Suppressor macrophage treated with lipopolysaccharide for 4 hours (primary cell): ENCODE measurements at places on chromosomes 1 and 21.

GRCh38 chr1:63739452-63739851 lies 34.4 kb upstream of the ROR1 start:
- DNase-seq, result no peak

DNA sequence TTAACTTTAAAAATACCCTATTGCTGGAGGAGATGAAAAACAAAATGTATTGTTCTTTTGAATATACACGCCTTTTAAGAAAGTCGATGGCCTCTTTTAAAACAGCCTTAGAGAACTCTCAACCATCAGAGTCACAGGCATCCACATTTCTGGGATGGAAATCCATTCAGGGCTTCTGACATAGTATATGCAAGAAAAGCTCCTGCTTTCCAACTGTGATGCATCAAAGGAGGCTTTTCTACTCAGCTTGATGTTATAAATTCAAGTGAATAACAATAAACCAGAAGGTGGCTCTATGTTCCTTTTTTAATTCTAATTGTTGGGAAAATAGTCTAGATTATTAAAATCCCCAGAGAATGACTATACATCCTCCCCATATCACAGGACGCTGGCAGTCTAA lies 398.8 kb upstream of the CXADR start:
- DNase-seq, result no peak

DNA sequence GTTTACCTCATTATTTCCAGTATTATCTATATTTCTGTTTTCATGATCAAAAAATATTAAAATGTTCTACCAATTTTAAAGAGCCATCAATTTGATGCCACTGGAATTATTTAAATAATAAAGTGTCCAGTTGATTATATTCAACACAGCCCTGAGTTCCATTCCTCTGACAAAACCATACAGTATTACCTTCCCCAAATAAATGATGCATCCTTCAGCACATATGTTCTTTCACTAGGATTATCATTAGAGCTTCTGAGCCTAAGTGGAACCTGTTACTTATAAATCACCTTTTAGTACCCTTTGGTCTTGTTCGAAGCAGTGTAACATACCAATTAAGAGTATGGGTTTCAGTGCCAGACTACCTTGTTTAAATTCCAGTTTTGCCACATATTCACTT lies 17.3 kb upstream of the PLEKHO1 start:
- no peak for DNase-seq

- DNase-seq, result no peak
Observed at GRCh38 chr1:9418851-9419250, 120.4 kb upstream of the SLC25A33 start.

- no peak for DNase-seq
Observed at GRCh38 chr1:18134324-18135046, 26.9 kb downstream of the IGSF21 start.

GRCh38 chr1:30990591-30990990 lies 74.9 kb downstream of the PUM1 start:
- no peak for DNase-seq

- no peak for DNase-seq
Observed at GRCh38 chr1:229846351-229846750, 220.3 kb downstream of the URB2 start.

DNA sequence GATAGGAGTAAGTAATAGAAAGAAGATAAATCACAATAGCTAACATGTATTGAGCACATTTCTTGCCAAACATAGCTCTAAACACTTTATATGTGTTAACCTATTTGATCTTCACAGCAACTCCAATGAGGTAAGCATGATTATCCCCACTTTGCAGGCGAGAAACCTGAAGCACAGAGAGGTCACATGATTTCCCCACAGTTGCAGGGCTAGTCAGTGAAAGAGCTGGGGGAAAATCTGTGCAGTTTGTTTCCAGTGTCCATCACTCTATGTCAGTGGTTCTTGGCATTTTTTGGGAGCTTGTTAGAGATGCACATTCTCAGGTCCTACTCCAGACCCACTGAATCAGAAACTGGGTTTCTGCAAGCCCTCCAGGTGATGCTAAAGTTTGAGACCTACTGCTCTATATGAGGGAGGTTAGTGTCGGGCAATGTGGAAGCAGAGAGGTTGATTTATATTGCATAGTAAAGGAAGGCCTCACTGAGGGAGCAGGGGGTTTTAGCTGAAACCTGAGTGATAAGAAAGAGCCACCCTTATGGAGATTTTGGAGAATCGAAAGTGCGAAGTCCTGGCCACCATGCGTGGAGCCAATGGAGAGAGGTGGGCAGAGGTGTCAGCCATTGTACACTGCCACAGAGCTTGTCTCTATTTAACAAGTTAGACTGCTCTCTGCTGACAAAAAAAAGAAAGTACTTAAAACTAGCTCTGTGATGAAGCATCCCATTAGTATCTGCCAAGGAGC lies 20.9 kb downstream of the MCOLN3 start:
- peak; percentile 4 for DNase-seq

DNA sequence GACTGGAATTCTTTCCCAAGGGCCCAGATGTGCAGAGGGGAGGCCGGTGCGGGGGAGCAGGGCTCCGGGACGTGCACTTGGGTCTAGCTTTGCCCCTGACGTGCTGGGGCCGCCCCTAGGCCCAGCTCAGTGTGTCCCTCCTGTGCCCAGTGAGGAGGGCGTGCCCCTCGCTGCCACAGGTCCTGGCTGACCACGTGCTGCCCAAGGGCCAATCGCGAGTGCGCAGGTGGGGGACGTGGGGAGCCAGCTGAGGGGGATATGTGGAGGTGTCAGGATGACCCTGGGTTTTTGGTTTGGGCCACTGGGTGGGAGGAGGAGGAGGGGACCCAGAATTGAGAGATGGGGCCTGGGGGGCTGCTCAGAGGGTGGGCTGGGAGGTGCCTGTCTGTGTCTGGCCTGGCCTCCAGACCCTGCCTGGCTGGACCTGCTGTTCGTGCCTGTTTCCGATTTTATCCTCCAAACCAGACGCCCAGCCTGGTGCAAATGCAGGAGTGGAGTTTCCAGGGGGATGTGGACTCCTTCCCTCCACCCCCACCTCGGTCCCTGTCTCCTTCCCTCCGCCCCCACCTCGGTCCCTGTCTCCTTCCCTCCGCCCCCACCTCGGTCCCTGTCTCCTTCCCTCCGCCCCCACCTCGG lies 6.1 kb upstream of the RNF223 start:
- no peak for DNase-seq

DNA sequence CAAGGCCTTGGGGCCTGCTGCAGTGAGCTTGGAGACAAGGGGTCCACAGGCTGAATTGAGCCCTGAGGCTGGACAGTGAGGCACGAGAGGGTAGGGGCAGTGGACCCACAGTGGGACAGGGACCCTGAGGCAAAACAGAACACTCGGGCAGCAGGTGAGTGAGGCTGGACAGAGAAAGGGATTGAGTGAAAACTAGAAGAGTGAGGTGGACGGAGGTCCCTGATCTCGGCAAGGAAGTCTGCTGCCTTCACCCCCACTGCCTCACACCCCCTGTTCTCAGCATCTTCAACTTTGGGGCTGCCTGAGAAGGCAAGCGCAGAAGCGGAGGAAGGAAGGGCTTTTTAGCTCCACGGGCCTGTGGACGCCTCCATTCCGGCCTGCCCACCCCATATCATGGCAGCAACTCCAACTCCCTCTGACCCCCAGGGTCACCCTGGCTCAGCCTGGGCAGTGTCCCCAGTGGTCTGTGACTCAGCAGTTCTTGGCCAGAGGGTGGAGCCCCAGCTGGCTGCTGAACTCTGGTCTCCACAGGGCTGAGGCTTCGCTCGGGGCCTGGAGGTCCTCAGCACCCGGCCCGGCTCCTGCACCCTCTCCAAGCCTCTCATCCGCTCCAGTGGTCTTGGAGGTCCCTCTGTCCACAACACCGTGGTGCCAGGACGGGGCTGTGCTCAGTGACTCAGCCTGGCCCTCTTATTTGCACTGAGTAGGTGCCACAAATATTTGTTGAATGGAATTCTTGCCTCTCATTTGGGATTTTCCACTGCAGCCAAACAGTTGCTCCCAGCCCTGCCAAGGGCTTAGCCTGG lies 60.0 kb upstream of the EPS8L3 start:
- DNase-seq, result no peak

- no peak for DNase-seq
Observed at GRCh38 chr1:157111396-157112165, 12.0 kb upstream of the ETV3L start.

DNA sequence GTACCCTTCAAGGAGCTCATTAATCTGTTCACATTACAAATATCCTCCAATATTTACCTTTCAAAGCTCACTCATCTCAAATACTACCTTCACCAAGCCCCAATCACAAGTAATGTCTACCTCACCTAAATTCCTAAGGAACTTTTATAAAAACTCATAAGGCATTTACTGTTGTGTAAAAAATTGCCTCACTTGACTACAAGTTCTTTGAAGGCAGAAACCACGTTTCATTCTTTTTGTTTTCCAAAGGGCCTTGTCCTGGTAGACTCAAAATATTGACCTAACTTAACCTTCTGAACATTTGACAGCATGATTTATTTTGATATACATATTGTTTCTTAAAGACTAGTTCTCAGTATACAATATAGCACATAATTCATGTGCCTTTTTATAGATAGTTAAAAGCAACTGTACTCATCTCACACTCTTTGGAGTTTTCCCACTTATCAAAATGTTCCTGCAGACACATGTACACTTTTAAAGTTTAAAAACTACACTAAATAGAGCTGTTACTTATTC lies 2.5 kb downstream of the USP33 start:
- DNase-seq, result peak; percentile 6

DNA sequence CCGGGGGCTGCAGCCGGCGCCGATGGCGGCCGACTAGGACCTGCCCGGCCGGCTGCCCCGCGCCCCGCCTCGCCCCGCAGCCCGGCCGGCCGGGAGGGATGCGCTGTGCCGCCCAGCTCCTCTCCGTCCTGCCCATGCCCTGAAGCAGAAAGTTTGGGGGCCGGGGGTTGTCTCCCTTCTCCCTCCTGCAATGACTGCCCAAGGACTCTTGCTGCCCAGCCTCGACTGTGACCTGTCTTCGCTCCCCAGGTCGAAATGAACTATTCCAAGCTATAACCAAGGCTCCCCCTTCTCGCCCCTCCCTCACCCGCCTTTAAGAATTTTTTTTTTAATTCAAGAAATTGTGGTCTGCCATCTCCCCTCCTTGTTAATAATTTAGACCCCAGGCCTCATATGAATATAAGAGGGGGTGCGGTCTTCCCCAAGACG lies 361 bp downstream of the TMCC2 start:
- DNase-seq, result no peak

DNA sequence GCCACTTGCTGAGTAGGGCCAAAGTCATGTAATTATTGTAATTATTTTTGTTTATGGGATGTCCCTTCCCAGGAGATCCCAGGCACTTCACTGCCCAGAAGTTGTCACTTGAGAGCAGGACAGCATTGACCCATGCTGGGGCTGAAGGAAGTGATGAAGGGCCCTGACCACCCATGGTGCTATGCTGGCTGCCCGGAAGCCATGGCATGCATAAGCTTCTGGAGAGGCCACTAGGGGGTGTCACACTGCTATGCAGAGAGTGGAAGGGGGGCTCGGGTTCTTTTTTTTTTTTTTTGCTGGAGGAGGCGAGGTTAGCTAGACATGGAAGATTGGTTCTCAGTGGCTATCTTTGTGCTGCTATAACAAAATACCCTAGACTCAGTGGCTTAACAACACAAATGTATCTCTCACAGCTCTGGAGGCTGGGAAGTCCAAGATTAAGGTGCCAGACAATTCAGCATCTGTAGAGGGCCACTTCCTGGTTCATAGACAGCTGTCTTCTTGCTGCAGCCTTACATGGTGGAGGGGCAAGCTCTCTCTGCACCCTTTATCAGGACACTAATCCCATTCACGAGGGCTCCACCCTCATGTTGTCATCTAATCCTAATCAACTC lies 84.9 kb downstream of the CNIH3 start:
- DNase-seq, result no peak

DNA sequence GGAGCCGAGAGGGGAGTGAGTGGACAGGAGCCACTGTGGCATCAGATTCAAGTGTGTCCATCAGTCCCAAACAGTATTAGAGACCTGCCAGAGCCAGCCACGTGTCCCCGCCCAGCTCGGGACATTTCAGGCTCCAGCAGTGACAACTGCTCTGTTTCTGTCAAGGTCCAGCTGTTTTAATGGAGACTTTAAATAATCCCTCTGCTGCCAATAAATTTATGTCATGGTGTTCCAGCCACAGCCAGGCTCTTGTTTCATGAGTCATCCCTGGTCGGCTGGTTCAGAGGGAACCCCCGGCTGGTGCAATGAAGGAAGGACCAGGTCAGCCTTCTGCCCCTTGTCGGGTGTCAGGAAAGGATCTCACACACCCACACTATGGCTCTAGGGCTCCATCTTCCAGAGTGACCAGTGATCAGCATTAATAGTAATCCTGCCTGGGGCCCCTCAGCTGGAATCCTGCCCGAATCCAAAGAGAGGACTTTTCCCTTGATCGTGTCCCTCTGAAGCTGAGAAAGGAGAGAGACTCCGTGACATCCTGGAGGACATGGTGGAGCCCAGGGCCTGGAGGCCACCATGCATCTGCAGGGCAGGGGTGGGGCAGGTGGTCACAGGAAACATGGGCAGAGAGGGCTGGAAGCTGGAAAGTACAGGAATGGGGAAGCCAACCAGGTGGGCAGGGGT lies 197.3 kb downstream of the MATN1 start:
- peak; percentile 42 for DNase-seq

- no peak for DNase-seq
Observed at GRCh38 chr1:230785636-230786384, 38.6 kb downstream of the CAPN9 start.
